Aorta (tissue), 5 donors: ENCODE measurements at places on chromosomes 11 and 22. TPM values are rescaled to one million over a fixed set of nuclear protein-coding genes. Genes with fewer than 3 reads are reported as not detected.

The KCNA4 gene
- polyA plus RNA-seq = not detected

The FIBIN gene
- polyA plus RNA-seq = 69.8 TPM

The TCP11L1 gene
- 10.8 TPM for polyA plus RNA-seq

The CSF2RB gene
- 1.3 TPM for polyA plus RNA-seq

The DLG2 gene
- polyA plus RNA-seq = 1.3 TPM

The MPZL3 gene
- 0.38 TPM for polyA plus RNA-seq

The EHF gene
- polyA plus RNA-seq = 8.5 TPM

The SOX6 gene
- polyA plus RNA-seq = 4.1 TPM

The MYOD1 gene
- polyA plus RNA-seq = not detected
